ENCODE measurements at places on chromosomes 2 and 18.
A peak's percentile ranks its signal among the peaks of the same experiment; 100 is the strongest.

DNA sequence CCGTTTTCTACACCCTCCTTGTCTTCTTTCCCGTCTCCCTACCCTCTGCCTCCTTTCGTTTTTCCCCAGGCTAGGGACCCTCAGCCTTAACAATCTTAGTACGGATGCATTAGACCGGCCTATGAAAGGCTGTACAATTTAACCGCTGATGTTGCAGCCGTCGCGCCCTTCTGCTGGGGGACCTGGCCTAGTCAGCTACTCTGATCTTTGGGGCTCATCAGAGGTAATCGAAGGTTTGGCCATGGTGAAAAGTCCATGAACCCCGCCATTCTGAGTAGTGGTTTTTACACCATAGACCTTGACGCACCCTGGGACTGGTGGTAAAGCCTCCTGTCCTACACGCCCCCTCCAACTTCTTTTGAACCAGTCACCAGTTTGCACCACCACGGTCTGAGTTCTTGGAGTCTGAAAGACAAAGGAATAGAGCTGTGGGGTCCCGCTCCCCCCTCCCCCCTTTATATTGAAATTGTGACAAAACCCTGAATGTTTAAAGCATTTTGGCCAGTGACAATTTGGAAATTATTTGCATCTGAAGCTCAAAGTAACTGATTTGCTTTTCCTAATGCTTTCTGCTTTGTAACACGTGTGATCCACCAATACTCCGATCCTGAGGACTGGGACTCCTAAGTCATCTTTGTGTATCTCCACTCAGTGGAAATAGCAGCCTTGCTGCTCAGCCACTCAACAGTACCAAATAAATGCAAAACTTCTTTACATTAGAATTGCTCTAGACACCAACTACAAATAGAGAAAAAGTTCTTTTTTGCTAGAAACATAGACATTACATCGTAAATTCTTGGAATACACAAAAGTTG, 642 bp upstream of the SRSF7 start:
- DNase-seq: no peak

- no peak for DNase-seq
These were observed 41.3 kb downstream of the KIF3C start for GRCh38 chr2:25941042-25941441.

DNA sequence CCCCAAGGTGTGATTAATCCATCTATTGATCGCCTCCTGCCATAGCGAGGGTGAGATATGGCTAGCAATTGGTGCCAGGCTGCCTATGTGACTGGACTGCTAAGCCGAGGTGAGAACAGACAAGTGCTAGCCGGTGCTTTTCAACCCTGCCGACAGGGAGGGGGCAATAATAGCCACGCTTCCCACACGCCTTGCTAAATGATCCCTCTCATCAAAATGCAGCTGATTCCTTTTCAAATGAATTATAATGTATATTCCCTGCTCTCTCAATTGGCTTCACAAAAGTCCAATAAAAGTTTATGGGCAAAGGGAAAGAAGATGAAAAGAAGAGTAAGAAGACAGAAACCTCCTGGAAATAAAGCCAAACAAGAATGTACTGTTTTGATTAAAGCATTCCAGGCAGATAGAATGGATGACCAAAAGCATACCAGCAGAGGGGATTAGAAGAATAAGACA, 235.6 kb downstream of the ICOS start:
- DNase-seq: no peak

- DNase-seq: no peak
These were observed 243.5 kb downstream of the CDH7 start for GRCh38 chr18:65994302-65994701.

DNA sequence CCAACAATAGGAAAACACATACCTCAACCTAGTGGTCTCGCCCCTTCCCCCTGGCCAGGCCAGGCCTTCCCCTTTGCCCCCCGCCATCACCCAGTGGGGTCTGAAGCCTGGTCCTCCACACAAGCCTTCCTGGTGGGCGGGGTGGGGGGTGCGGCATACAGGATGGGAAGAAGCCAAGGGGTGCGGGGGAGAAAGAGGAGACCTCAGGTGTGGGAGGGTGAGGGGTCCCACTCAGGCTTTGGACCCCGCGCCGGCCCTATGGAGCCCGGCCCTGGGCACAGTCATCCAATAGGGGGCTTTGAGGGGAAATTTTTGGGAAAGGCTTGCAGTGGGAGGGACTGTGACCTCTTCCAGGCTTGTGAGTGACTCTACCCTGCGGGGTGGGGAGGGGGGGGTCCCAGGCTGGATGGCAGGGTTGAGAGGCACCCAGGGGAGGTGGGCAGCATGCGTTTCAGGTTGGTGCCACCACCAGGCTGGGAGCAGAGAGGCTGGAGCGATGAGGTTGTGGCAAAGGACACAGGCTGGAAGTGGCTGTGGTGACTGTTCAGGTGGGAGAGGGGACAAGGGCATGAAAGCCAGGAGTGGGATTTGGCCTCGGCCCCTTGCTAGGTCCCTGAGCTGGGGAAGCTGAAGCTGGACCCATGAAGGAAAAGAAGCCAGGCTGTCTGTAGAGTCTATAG, 1.3 kb downstream of the SLC66A3 start:
- no peak for DNase-seq

GRCh38 chr2:240603846-240604245, 17.3 kb downstream of the CAPN10 start:
- DNase-seq: no peak

DNA sequence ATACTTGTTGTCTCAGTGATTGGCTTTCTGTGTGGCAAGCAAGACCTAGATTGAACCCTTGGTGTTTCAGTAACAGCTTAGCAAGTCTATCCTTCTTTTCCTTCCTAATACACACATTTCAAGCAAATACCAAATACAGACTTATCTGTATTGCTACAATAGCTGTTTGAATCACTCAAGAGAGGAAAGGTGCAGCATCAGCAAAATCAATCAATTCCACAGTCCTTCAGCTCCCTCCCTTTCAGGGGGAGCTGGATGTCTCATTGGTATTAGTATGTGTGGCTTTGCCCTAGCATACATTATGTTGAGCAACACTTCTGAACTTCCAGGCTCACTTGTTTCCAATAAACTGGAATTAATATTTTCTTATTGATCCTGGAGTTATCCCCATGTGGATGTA, 323.1 kb downstream of the TMX3 start:
- DNase-seq: no peak

DNA sequence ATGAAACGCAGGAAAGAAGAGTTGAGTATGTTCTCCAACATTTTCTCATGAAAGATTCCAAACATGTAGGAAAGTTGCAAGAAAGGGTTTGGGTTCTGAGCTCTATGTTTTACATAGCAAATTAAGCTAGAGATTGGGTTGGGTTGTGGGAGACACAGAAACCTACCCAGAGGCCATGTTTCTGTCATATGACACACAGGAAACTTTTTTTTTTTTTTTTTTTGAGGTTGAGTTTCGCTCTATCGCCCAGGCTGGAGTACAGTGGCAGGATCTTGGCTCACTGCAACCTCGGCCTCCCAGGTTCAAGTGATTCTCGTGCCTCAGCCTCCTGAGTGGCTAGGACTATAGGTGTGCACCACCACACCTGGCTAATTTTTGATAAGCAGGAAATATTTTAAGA, 57.6 kb downstream of the DOCK10 start:
- DNase-seq: no peak

DNA sequence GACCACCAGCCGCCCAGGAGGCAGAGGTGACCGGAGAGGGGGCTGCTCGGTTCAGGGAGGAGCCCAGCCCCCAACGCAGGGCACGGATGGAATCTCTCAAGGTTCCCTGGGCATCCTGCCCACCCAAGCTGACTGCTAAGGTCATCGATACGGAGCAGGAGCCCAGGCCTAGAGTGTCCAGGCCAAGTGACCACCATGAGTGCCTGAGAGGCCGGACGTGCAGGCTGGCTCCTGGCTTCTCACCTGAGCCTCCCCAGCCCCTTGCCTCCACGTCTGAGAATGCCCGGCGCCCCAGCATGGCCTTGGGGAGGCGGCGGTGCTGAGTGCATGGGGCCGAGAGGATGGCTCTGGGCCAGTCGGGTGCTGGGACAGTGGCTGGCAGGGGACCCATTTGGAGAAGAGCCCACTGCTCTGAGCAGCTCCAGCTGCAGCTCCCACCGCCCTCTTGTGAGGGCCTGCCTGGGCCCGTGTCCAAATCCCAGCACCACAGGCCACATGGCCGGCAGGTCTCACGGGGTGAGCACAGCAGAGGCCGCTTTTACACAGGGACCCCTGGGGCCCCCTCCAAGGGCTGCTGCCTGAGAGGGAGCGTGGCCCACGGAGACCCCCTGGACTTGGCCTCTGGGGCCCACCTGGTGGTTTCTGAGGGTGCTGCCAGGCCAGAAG, 102.8 kb upstream of the CTDP1 start:
- no peak for DNase-seq

DNA sequence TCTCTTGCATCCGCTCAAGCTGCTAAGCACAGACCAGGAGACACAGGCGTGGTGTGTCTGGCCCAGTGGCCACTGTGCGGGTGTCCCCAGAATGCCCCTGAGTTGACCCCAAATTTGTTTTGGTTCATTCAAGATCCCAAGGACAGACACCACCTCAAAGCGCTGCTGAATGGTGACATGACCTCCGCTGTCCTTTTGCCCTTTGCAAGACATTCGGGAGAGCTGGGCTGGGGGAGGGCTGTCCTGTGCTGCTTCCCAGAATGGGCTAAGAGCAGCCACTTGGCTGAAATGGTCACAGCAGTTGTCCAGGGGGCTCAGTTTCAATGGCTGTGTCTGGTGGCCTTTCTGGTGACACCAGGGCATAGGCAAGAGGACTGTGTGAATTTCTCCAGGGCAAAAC, 84.1 kb downstream of the SMIM21 start:
- no peak for DNase-seq

GRCh38 chr2:105521176-105521575, 122.3 kb upstream of the FHL2 start:
- peak; percentile 35 for DNase-seq

GRCh38 chr2:172709566-172710291, 25.9 kb upstream of the RAPGEF4 start:
- DNase-seq: no peak

- no peak for DNase-seq
These were observed 129.0 kb upstream of the FOSL2 start for GRCh38 chr2:28263690-28264089.

DNA sequence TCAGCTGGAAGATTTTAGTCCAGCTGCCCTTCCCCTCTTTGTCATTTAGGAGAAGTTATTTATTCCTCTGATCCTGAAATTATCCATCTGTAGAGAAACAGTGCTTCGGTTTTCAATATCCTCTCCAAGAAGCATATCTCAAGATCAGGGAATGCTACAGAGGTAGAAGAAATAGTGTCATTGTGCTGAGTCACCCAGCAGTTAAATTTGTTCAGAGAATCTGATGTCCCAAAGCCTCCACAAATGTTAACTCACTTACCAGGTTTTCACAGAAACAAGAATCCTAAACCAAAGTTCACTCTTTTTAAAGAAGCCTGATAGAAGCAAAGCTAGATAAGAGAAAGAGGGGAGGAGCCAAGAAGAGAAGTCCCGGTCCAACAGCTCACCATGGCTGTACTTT, 480.7 kb upstream of the GYPC start:
- DNase-seq: no peak

GRCh38 chr2:38409156-38410102, 32.4 kb upstream of the ATL2 start:
- no peak for DNase-seq

DNA sequence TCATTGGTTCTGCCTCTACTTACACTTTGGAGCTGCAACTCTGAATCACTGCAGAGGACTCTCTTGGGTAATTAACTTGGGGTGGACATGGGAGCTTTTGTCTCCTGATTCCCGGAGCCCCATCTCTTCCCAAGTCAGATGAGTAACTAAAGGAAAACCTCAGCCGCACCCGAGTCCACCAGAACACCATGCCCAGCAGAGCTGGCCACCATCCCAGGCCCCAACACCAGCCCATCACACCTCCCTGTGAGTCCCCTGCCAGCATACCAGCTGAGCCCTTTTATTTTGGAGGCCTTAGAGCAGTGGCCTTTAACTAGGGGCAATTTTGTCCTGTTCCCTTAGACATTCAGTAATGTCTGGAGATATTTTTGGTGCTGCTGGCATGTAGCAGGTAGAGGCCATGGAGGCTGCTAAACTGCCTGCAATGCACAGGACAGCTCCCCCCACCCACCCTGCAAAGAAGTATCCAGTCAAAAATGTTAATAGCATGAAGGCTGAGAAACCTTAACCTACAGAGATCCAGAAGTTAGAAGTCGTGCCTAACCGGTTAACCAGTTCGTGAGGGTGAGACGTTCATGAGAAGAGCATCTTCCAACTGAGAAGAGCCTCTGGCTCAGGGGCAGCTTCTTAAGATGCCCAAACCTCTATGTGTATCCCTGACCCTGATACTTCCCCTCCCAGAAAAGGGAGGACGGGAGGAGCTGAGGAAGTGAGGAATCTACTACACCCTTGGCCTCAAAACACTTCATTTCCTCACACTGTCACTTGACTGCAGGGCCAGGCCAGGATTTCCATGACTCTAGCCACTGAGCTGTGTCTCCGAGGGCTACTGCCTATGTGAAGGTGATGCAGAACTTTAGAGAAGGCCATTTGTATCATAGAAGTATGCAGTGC, 139.9 kb upstream of the EPAS1 start:
- no peak for DNase-seq

DNA sequence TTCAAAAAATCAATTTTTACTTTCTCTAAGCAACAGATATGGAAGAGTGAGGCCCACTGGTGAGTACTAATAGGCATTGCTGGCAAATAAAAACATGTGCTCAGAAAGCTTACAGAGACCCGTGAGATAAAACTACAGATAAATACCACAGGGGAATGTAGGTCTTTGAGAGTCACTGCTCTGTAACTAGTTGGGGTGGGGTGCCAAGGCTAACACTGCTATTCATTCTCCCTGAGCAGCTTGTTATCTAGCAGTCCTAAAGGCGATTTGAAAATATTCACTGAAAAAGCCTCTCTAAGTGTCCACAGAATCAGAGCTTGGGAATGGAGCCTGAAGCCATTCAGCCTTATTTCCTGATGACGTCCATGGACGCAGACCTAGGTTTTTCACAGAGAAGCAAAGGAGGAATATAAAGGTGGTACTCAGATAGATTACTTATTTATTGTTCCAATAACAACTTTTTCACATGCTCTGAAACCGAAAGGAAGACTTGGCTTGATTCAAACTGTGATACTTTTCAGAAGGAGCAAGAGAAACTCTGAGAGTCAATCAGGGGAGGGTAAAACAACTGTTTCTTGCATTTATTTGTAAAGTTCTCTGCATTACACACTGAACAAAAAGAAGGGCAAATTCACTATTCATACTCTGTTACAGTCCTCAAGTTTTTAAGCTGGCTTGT, 188.4 kb downstream of the PPP1R1C start:
- DNase-seq: no peak

GRCh38 chr2:36392571-36393255, 37.1 kb downstream of the CRIM1 start:
- DNase-seq: no peak

DNA sequence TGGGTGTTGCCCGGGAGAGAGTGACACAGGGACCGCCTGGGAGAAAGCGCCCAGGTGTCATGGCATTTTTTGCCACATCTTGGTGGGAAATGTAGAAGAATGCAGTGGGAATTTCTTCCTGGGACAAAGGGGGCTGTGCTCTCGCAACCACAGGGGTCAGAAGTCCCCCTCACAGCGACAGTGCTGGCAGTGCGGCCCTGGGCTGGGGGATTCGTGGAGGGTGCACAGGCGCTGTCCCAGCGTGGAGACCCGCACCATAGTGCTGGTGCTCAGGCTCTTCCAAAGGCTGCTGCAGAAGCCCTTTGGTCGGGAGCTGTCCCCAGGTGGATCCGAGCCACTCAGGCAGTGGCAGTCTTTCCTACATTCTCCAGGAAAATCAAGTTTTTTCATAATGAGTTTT, 128.8 kb upstream of the SOX11 start:
- DNase-seq: no peak
